Stimulated activated CD4-positive, alpha-beta T cell treated with anti-CD3 and anti-CD28 coated beads, Interleukin-15, amount 100 ng/mL, for 1 hour (primary cell): ENCODE measurements at places on chromosomes 2 and 18.

- no peak for DNase-seq
These were observed 97.3 kb upstream of the SNTG2 start for GRCh38 chr2:853203-853870.

GRCh38 chr2:239127513-239127912 is 273.3 kb downstream of the HDAC4 start:
- no peak for DNase-seq

GRCh38 chr2:179424571-179424970 is 159.9 kb upstream of the SESTD1 start:
- no peak for DNase-seq

- DNase-seq, result no peak
These were observed 524 bp upstream of the FEV start for GRCh38 chr2:218985325-218986091.

DNA sequence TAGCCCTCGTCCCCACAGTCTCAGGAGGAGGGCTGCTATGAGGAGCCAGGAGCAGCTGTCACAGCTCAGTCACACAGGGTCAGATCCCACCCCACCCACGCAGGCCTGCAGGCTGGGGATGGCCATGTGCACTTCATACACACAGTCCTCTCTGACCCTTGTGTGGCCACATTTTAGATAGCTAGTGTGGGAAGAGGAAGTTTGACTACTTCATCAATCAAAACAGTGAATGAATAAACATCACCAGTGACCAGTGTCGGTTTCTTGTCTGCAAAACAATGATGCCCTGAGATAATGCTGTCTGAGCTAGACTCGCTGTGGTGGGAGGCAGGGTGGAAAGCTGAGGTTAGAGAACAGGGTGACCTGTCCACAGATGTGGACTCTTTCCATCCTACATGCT is 107.1 kb downstream of the PIEZO2 start:
- DNase-seq, result no peak

- no peak for DNase-seq
These were observed 3.1 kb upstream of the DSEL start for GRCh38 chr18:67519592-67519991.

GRCh38 chr2:168116448-168116847 is 130.9 kb downstream of the STK39 start:
- DNase-seq, result no peak

DNA sequence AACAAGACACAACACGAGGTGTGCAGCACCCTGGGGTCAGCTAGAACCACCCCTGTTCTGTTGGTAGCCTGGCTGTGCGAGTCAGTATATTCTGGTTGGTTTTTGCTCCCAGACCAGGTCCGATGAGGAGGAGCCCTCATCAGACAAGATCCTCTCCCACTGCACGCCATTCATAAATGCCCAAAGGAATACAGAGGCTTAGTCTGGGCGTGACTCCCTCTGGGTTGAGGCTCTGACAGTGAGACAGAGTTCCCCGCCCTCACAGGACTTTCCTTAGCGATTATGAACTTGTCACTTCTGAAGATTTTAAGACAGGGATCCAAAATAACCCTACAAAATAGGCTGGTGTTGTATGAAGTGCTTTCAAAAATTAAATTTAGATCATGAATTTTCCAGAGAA is 85.5 kb upstream of the MC2R start:
- no peak for DNase-seq

- no peak for DNase-seq
These were observed 241.5 kb downstream of the SATB2 start for GRCh38 chr2:199216253-199216652.

GRCh38 chr2:159497256-159497655 is 119.1 kb downstream of the BAZ2B start:
- no peak for DNase-seq

- no peak for DNase-seq
These were observed 34.4 kb downstream of the ZFP36L2 start for GRCh38 chr2:43191947-43192516.

- DNase-seq, result no peak
These were observed 235.9 kb downstream of the ZNF516 start for GRCh38 chr18:76259096-76259495.

GRCh38 chr2:234977228-234977679 is 25.4 kb downstream of the SH3BP4 start:
- DNase-seq, result no peak

- no peak for DNase-seq
These were observed 61.5 kb downstream of the TNS1 start for GRCh38 chr2:217941339-217941738.

GRCh38 chr2:109288544-109289368 is 159.8 kb downstream of the SH3RF3 start:
- no peak for DNase-seq

DNA sequence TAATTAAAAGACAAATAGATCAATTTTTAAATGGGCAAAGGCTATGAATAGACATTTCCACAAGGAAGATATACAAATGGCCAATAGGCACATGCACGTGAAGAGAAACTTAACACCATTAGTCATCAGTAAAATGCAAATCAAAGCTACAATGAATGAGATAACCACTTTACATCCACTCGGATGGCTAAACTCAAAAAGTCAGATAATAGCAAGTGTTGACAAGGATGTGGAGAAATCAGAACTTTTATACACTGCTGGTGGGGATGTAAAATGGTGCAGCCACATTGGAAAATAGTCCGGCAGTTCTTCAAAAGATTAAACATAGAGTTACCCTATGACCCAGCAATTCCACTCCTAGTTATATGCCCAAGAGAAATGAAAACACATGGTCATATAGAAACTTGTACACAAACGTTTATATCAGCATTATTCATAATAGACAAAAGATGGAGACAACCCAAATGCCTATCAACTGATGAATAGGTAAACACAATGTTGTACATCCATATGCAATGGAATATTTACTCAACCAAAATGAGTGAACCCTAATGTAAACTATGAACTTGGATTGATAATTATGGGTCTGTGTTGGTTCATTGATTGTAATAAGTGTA is 51.1 kb downstream of the SMAD7 start:
- DNase-seq, result no peak

GRCh38 chr2:162458240-162458639 is 114.3 kb downstream of the GCA start:
- DNase-seq, result no peak

GRCh38 chr18:3067722-3068121 is 54.8 kb upstream of the LPIN2 start:
- DNase-seq, result no peak

DNA sequence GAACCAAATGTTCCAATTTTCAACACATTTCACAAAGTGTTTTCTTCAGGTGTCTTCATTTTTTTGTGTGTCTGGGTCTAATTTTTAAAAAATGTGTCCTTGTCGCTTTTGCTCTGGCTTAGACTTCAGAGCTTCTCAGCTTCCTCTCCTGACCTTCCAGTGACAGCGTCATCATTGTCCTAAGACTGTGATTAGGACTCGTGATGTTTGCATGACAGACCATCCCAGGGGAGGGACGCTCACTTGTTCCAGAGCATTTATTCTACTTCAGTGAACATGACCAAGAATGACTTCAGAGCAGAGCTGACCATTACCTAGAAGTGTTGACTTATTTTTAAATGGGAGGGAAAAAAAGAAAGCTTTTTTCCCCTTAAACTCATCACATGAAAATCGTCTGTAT is 591.9 kb downstream of the IRS1 start:
- DNase-seq, result no peak

- no peak for DNase-seq
These were observed 31.5 kb upstream of the NFE2L2 start for GRCh38 chr2:177296040-177296439.

DNA sequence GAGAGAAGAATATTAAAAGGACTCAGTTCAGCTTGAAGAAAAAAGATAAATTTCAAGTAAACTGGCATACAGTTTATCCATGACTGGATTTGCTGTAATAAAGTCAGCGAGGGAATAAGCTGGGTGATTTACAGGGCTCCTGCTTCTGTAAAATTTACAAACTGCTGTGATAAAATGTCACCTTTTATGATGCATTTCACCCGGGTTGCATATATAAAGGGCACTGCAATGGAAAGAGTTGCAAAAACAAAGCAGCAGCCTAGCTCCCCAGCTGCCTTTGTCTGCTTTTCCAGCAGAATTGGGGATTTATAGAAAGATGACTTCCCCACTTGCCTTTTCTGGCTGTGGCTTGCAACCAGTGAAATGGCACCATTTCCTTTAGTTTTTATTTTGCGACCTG is 132.5 kb upstream of the LHCGR start:
- no peak for DNase-seq

DNA sequence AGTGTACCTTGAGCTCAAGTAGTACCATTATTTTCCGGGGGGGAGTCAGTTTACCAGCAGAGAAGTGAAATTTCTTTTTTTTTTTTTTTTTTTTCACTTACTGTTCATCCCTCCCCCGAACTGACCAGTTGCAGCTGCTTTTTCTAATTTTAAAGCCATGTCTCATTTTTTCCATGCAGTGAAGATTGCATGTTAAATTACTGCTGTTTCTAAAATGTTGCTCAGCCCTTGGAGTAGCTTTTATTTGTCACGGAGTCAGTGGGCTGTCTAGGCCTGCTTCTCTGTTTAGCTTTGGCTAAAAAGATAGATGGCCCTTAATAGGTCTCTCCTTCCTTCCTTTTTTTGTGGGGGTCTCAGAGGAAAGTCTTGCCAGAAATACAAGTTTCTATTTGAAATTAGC is 70.2 kb downstream of the NGEF start:
- no peak for DNase-seq

DNA sequence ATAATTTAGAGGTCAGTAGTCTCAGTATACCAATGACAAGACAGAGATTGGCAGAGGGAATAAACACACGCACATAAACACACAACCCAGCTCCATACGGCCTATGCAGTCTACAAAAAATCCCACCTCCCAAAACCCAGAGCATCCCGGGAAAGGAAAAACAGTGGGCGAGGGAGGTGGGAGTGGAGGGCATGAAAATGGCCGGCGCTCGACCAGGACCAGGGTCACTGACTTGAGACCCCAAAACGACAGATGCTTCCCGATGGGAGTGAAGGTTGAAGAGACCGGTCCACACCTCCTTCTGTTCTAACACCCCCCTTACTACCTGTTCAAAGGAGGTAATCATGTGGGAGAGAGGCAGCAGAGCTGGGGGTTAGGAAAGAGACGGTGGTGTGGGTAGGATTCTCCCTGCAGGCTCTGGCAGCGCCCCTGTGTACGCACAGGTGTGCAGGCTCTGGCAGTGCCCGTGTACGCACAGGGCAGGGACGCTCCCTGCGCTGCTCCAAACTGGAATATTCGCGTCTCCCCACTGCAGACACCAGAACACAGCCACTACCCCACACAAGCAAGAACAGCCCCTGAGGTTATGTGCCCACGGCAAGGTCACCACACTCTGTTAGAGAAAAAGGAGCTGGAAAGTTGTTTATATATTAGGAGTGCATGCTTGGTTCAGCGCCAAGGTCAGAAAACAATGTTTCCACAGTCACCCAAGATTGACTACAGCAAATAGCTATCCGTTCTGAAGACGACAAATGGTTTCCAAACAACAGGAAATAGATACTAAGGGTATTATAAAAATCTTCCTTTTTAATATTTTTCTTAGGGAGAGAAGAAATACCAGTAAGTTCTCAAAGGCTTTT is 67.9 kb downstream of the EIPR1 start:
- no peak for DNase-seq
